ENCODE measurements at places on chromosomes 7 and 10.
A peak's percentile ranks its signal among the peaks of the same experiment; 100 is the strongest.

- DNase-seq = no peak
These were observed 425.8 kb upstream of the STEAP1 start for GRCh38 chr7:89728481-89728880.

GRCh38 chr10:47159361-47160260 is 140.4 kb upstream of the GDF10 start:
- DNase-seq = no peak

- DNase-seq = no peak
These were observed 14.2 kb upstream of the SLC18A3 start for GRCh38 chr10:49595713-49596492.

GRCh38 chr7:1007901-1008300 is 24.9 kb downstream of the CYP2W1 start:
- DNase-seq = no peak

DNA sequence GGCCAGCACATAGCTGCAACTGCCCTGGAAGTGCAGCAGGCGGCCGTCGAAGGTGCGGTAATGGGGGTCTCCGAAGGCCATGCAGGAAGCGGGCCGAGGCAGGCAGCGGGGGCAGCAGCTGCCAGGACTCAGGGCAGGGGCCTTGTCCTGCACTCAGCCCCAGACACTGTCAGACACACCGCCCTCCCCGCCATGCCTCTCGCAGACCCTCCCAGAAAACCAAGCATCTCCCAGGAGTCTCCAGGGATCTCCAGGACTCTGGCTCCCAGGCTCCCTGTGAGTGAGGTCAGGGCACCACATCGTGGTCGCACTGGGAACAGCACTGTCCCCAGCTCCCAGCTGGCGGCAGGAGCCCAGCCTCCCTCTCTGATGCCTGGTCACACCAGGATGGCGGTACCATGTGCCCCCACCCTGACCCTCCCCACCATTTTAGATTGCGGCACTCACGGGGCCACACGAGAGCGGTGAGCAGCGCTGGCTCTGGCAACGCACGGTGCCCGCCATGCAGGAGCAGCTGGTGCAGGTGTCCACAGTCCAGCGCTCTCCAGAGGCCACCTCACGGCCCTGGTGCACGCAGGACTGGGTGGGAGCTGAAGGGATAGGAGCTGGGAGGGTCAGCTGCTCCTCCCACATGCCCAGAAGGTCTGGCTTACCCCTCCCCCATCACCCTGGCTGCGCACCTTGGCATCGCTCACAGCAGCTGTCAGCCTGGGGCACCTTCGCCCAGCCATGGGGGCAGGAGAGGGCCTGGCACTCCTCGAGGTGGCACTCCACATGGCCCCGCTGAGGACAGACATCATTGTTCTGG is 17.5 kb downstream of the ATP6V1F start:
- peak; percentile 79 for DNase-seq

GRCh38 chr10:99353182-99353581 is 24.0 kb downstream of the CNNM1 start:
- DNase-seq = no peak

- no peak for DNase-seq
These were observed 27.5 kb downstream of the MGAM2 start for GRCh38 chr7:142138996-142139395.

DNA sequence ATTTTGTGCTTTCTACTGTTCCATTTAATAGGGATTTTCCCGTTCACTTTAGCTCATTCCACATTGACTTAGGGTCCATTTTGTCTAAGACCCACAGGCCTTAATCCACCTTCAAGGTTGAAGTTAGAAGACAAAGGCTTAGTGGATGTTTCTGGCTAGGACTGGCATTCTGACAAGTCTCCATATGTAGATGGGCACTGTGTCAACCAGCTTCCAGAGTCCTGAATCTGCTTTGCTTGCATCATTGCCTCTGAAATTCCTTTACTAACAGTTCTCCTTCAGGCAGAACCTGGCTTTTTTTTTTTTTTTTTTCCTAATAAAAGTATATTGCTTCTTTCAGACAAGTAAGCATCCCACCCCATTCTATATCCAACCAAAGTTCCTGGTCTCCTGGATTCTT is 69.6 kb upstream of the PDCD4 start:
- no peak for DNase-seq

- DNase-seq = no peak
These were observed 29.8 kb downstream of the PDGFA start for GRCh38 chr7:489876-490275.

DNA sequence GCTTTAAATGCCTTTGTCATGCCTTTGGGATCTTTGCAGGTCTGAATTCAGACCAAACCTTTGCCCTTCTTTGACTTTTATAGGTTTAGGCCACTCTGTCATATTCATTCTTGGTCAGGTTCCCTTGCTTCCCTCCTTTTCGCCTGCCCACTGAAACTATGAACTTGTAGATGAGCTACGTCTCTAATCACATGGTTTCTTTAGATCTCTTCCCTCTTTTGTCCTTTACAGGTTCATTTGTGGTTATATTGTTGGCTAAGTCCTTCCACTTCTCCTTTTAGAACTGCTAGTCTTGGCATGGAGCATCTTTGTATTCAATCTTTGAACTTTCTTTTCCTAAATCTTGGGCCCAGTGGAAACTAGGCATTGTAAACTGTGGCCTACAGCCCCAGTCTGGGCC is 104.0 kb upstream of the ZEB1 start:
- DNase-seq = no peak

DNA sequence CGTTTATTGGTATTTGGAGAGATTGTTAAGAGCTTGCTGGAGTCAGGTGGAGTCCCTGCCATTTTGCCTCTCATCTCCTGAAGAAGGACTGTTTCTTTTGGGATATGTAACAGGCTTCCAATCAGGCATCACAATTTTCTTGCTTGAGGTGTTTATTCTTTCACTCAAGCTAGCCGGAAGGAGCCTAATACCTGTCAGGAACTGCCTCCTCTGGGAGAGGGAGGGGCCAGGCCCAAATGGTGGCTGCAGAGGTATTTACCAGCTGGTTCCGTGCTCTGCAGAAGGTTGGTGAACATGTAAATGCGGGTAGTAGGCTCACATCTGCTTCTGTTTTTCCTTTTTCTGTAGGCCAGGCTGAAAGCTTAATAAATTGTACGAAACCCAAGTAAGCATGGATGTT is 114.0 kb downstream of the TCF7L2 start:
- no peak for DNase-seq

GRCh38 chr7:1544178-1544895 is 11.7 kb downstream of the TMEM184A start:
- DNase-seq = no peak

DNA sequence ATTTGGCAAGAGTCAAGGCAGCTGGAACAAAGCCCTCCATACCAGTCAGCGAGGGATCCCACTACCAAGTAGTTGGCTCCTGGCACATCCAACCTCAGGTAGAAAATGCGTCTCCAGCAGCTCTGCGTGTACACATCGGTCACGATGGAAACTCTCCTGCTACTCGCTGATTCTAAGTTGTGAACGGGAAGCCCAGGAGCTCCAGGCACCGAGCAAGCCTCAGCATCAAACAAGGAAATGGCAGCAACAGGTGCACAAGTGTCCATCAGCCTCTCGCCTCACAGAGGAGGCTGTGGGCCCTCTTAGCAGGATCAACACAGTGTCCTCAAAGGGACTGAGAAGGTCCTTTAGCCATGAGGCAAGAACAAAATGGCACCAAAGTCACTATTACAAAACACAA is 127.0 kb downstream of the TCERG1L start:
- DNase-seq = peak; percentile 26

DNA sequence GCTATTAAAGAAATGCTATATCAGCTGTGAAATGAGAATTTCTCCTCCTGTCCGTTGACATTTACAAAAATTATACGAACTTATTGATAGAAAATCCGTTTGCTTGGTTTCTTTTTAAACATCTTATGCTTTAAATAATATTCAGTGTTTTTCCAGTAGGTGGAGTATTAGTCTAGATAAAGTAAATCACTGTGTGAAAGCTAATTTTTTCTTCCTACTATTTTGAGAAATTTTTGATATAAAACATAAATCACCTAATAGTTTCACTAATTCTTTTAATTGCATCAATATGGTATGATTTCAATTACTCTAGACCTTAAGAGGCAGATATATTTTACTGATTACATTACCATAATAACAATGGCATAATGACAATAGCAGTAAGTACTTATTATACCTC is 335.2 kb upstream of the C7orf33 start:
- DNase-seq = no peak

GRCh38 chr7:130141161-130141883 is 63.9 kb downstream of the TMEM209 start:
- DNase-seq = peak; percentile 88

DNA sequence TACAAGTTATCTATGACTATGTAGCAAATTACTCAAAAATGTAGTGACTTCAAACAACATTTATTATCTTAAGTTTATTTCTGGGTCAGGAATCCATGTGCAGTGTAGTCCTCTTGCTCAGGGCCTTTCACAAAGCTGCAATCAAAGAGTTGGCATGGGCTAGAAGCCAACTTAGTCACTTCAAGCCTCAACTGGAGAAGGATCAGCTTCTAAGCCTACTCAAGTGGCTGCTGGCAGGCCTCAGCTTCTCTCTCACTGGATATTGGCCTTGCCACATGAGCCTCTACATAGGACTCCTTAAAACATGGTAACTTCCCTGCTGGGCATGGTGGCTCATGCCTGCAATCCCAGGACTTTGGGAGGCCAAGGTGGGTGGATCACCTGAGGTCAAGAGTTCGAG is 5.0 kb upstream of the NFE2L3 start:
- DNase-seq = no peak

GRCh38 chr10:132855889-132856288 is 69.9 kb upstream of the NKX6-2 start:
- DNase-seq = no peak

GRCh38 chr7:97871659-97872024 is 566 bp downstream of the ASNS start:
- DNase-seq = no peak

- no peak for DNase-seq
These were observed 8.7 kb upstream of the LRRTM3 start for GRCh38 chr10:66917104-66917503.

GRCh38 chr7:39720586-39720985 is 97.2 kb downstream of the RALA start:
- DNase-seq = no peak

DNA sequence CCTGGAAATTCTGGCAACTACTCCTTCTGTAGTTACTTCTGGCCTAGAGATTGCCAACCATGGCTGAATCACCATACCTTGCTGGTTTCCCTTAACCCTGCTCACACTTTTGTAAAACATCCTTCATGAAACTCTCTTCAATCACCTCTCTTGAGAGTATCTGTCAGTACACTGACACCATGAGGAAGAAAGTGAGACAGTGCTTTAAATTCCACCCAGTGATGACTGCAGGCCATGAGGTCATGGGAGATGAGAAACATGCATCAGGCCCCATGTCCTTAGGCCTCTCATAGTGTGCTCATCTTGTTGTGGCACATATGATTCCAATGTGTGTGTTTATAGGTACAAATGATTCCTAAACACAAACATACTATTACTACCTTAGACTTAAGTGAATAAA is 24.6 kb upstream of the NAMPT start:
- DNase-seq = no peak
